Anterior cingulate cortex (tissue), 58 donors: ENCODE measurements at places on chromosomes 4 and X.
A peak's percentile ranks its signal among the peaks of the same experiment; 100 is the strongest.

GRCh38 chr4:80070880-80071603 is 2.0 kb downstream of the ANTXR2 start:
- DNase-seq: no peak

DNA sequence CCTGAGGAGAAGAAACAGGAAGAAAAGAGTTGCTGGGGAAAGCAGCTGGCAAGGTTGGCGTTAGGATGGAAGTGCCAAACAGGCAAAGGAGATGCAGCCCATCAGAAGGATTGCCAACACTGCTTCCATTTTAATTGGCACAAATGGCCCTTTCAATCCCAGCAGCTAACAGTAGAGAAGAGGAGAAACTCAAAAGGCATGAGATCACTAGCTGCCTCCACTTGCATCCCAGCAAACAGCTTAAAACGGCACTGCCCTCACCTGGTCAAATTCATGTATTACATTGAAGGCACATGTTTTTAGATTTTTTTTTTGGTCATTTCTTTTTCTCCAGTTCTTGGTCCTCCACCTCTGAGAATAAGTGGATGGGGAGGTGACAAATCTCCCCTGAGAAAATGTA is 14.9 kb upstream of the LOC101059915 start:
- peak; percentile 8 for DNase-seq

- DNase-seq: peak; percentile 69
Measured at GRCh38 chrX:47540754-47541538, 20.1 kb upstream of the ARAF start.

DNA sequence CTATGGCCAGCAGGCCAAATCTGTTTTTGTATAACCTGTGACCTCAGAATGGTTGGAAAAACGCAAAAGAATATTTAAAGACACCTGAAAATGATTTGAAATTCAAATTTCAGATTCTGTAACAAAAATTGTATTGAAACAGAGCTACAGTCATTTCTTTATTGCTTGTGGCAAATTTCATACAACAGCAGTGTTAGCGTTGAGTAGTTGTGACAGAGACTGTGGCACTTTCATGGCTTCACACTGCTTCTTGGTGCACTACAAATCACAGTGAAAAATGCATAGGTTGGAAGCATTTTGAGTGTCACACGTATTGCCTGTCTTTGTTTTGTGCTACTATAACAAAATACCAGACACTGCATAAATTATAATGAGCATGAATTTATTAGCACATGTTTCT is 12.2 kb upstream of the PARM1 start:
- no peak for DNase-seq

- peak; percentile 85 for DNase-seq
Measured at GRCh38 chrX:153765138-153766079, 1.4 kb downstream of the PLXNB3 start.

- no peak for DNase-seq
Measured at GRCh38 chr4:80839281-80839680, 191.2 kb upstream of the BMP3 start.

DNA sequence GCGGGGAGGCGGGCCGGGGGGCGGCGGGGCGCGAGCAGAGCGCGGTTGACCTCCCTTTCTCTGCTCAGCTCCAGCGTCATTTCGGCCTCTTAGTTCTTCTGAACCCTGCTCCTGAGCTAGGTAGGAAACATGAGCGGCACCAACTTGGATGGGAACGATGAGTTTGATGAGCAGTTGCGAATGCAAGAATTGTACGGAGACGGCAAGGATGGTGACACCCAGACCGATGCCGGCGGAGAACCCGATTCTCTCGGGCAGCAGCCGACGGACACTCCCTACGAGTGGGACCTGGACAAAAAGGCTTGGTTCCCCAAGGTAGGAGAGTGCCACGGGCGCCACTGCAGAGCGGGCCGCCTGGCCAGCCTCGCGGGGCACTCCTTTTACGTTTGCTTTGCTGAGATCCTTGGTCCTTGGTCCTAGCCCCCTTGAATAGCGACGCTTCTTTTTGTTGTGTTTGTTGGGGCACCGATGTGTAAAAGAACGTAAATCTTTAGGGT is at the start of gene HTATSF1:
HTATSF1 (plus strand) TSS at position 37 of the 497 bp plus-strand sequence; CDS start at position 130, 93 bp downstream.
- no peak for DNase-seq

DNA sequence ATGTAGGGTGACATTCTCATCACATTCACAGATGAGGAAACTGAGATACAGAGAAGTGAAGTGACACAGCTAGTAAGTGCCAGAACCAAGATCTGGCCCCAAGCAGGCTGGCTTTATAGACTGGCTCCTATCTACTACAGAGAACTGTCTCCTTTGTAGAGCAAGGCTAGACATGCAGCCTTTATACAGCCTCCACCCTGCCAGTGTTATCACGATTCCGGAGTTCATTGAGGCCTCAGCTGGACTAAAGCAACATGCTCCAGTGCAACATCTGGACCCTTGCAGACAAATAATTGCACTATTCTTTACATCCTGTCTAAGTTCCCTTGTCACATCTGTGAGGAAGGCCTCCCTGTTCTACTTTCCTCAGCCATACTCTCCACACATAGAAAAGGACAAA is 58.0 kb upstream of the XIAP start:
- DNase-seq: no peak

DNA sequence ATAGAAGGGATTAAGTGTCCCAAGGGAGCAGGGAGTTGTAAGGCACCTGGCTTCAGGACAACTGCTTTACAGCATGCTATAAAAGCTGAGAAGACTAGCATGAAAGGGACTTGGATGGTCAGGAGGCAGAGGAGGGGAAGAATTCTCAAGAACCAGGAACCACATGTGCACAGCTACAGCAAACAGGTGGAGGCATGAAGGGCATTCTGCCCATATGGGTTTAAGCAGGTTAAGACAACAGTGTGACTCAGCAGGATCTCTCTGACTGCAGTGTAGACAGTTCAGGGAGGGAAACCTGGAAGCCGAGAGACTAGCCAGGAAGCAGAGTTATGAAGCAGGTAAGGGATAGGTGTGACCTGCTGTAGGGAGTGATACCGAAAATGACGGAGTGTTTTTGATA is 117.0 kb downstream of the DHRSX start:
- DNase-seq: no peak

GRCh38 chrX:153961292-153961691 is 10.3 kb downstream of the HCFC1 start:
- DNase-seq: no peak

DNA sequence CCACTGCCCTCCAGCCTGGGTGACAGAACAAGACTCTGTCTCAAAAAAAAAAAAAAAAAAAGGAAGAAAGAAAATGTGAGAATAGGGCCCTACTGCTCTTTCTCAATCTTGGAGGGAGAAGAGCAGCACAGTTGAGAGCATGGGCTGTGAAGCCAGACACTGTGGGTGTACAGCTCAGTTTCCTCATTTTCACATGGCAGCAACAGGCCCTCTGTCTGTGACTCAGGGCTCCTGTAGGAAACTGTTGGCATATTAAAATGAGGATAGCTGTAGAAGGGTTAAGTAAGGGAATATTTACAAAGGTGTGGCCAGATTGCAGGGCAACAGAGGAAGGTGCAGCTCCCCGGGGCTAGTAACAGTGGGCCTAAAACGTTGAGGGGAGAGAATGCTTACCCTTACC is 3.4 kb downstream of the AKAP14 start:
- DNase-seq: no peak

GRCh38 chr4:176354884-176355283 is 35.1 kb downstream of the SPCS3 start:
- no peak for DNase-seq

GRCh38 chr4:188986271-188986689 is 847.0 kb downstream of the TRIML1 start:
- DNase-seq: no peak
